ENCODE measurements at places on chromosomes 1 and 21.

DNA sequence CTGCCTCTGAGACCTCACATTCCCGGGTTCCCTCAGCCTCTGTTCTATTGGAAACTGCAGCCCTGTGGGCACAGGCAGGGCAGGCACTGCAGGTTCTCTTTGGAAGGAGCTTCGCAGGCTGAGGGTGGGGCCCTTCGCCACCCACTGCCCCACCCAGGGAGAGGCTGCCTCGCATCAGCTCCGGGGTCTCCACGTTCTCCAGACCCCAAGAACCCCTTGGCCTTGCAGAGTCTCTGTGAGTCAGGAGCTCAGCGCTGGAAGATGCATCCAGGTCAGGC lies 8.6 kb upstream of the C1orf159 start:
- DNase-seq, result no peak

DNA sequence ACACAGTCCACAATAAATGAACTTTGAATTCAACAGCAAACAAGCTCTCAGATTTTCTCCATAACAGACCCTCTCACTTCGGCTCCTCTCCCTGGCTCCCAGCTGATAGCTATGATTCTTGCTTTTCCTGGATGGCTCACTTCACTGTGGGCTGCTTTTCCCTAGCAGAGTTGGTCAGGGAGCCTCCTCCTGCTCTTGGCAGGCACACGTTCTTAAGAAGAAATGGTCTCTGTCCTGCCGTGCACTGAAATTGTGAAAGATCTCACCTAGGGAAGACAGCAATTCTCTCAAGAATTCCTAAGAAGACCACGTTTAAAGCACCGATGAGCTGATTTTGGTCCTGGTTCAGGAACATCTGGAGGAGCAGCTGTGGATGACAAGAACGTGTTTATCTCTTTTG lies 148.5 kb upstream of the KCNK2 start:
- DNase-seq, result no peak

- no peak for DNase-seq
Measured at GRCh38 chr1:41776891-41777441, 141.8 kb downstream of the HIVEP3 start.

- DNase-seq, result no peak
Measured at GRCh38 chr1:100931716-100932115, 35.8 kb downstream of the SLC30A7 start.

GRCh38 chr1:235045034-235045690 lies 83.5 kb downstream of the TOMM20 start:
- DNase-seq, result no peak

GRCh38 chr1:172005856-172006255 lies 164.6 kb downstream of the DNM3 start:
- DNase-seq, result no peak

DNA sequence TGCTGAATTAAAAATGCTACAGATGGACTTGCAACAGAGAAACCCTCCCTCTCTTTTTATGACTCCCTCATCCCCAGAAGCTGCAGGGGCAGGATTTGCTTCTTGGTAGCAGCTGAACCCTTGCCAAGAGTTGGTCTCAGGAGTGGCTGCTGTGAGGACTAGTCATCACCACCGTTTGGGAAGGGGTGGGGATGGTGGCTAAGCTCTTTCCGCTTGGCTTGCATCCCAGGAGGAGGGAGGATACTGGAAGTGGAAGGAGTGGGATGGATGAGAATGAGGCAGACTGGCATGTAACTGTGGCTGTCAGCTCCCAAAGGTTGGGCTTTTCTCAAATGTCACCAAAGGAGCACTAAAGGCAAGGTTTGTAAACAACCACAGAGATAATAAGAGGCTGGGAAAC lies 50.8 kb upstream of the COL24A1 start:
- DNase-seq, result no peak

DNA sequence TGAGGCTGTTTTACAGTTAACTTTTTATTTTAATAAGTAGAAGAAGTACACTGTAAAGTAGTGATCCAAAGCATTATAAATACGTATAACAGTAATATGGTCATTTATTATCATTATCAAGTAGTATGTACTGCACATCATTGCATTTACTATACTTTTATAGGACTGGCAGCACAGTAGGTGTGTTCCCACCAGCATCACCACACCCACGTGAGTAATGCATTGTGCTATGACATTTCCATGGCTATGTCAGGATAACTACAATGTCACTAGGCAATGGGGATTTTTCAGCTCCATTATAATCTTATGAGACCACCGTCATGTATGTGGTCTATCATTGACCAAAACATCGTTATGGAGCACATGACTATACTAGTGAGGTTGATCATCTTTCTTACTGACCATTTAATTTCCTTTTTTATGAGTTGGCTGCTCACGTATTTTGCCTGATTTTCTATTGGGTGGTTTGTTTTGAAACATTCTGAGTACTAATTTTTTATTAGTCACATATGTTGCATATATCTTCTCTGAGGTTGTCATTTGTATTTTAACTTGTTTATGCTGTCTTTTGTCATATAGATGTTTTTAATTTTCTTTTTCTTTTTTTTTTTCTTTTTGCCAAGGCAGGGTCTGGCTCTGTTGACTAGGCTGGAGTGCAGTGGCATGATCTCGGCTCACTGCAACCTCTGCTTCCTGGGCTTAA lies 25.3 kb upstream of the SHCBP1L start:
- DNase-seq, result no peak

DNA sequence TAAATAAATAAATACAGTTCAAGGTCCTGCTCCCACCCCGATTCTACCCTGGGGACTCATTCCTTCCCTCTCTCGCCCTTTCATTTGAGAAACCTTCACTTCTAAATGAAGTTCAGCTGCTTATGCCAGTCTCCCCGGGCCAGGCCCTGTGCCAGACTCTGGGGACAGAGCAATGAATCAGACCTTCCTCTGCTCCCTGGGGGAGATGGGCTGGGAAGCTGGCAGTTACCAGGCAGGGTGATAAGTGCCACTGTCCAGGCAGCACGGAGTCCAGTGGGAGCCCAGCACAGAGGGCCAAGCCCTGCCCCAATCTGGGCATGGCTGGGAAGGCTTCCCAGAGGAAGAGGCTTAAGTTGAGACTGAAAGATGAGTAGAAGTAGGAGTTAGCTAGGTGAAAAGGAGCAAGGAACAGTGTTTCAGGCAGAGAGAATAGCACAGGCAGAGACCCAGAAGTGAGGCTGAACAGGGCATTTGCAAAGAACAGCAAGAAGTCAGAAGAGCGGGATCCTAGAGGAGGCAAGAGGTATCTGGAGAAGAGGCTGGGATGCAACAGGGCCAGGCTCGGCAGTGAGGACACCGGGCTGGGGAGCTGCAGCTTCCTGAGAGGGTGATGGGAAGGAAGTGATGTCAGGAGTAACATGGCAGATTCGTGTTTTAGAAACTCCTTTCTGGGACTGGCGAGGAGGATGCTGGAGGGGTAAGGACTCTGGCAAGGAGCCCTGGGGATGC lies 13.5 kb downstream of the KCNQ4 start:
- no peak for DNase-seq

GRCh38 chr1:106944721-106945120 lies 111.8 kb upstream of the PRMT6 start:
- no peak for DNase-seq

GRCh38 chr21:15775981-15776380 lies 46.2 kb downstream of the USP25 start:
- DNase-seq, result no peak

DNA sequence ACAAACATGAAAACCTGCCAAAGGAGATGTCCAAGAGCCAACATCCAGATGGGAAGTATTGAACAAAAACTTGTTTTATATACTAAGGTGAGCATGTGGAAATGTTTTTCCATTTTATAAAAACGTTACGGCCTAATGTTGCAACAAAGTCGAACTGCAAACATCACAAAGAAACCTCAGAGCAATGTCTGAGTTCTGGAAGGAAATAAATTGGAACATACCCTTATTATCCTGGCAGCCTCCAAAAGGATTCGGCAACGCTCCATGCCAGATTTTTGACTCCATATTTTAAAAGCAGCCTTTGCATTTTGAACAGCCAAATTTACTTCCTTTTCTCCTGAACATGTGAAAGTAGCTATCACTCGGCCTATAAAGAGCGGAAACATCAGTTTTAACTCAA lies 3.3 kb downstream of the ALDH9A1 start:
- DNase-seq, result no peak

DNA sequence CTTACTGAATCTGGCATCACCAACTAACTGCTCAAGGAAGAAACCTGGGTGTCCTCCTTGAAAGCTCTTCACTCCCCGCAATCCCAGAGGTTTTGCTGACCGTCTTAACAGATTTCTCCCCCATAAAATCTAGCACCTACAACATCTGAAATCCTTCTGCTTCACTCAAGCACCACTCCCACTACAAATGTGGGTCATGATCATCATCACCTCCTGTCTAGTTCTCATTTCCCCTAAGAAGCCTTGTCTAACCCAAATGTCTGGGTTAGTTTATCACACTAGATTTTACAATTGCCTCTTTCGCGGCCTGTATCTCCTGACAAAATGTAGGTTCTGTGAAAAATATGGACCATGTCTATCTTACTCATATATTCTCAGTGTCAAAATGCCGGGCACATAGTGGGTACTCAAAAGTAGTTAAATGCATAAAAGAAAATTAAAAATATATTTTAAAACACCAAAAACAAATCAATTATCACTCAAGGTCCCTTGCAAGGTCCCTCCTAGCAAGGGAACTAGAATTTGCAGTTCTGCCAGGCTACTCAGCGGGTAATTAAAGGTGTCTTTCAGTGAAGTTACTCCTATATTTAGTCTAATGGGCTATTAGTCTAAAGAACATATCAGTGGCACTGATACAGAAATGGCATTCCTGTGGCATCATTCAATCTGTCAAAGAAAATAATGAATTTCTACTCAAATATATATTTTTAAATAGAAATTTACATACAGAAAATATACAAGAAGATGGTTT lies 19.6 kb downstream of the C21orf91 start:
- no peak for DNase-seq

- no peak for DNase-seq
Measured at GRCh38 chr1:220339581-220339980, 67.3 kb upstream of the RAB3GAP2 start.

- no peak for DNase-seq
Measured at GRCh38 chr1:166927701-166928100, 47.6 kb downstream of the ILDR2 start.

- DNase-seq, result no peak
Measured at GRCh38 chr1:214464445-214465287, 86.7 kb downstream of the PTPN14 start.

GRCh38 chr1:32984455-32985171 lies 20.0 kb upstream of the RNF19B start:
- DNase-seq, result no peak

DNA sequence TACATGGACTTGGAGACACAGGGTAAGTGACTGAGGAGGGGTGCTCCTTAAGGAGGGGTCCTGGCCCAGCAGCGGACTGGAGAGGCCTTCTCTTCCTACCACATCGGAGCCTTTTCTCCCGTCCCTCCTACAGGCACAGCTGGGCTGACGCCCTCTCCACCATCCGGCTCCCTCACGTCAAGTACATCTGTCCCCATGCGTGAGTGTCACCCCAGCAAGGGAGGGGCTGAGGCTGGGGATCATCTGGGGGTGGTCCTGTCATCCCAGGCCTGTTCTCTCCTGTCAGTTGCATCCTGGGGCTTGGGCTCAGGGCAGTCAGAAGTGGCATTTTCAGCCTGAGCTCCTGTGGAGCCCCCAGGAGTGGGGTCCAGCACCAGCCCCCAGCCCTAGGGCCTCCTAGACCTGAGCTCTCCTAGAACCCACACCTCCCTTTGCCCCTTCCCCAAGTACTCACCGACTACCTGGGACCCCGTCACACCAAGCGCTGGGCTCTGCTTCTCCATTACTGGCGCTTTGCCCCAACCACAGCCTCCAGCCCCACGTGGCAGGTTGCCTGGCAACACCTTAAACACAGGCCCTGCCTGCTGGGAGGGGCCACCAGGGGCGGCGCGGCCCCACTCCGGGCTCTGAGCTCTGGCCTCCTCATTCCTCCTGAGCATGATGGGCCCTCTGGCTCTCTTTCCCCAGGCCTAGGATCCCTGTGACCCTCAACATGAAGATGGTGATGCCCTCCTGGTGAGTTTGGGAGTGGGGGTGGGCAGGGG lies 2.3 kb downstream of the LYPLA2 start:
- no peak for DNase-seq

GRCh38 chr1:115059316-115059715 lies 29.7 kb downstream of the TSHB start:
- no peak for DNase-seq

DNA sequence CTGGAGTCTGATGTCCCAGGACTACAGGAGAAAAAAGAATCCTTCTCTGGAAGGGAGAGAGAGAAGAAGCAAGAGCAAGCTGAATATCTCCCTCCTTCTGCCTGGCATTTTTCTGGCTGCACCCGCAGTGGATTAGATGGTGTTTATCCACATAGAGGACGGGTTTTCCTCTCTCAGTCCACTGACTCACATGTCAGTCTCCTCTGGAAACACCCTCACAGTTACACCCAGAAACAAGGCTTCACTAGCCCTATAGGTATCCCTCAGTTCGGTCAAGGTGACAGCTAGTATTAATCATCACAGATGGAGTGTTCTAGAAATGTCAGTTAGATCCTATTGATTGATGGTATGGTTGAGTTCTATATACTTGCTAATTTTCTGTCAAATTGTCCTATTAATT lies 87.9 kb downstream of the RHOU start:
- no peak for DNase-seq

- DNase-seq, result no peak
Measured at GRCh38 chr1:79617777-79618176, 611.2 kb upstream of the ADGRL4 start.

DNA sequence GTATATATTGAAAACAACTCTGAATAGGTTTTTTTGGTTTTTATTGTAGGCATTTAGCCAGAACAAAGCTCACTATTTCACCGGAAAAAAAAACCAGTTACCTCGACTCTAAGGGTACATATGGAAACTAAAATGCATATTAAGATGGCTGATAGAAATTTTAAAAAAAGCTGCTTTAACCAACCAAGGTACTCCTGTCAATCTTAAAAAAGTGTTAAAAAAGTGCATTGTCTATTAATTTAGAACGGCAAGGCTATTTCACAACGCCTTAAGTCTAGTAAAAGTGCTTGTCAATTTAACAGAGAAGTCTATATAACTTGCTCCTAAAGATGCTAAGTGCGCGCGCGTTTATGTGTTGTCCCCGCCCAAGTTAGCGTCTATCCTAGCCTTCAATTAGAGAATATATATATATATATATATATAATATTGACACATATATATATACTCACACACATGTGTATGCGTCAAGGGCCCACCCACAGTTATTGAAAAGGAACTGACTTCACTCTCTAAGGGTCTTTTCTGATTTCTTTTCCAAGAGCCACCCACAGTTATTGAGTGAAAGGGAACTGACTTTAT lies 934 bp downstream of the ASPM start:
- no peak for DNase-seq

GRCh38 chr1:204493145-204493983 lies 1.2 kb downstream of the PIK3C2B start:
- no peak for DNase-seq
